ENCODE measurements at places on chromosomes 11 and 22. TPM values are rescaled to one million over a fixed set of nuclear protein-coding genes. Genes with fewer than 3 reads are reported as not detected.

GRCh38 chr11:12707500-12707880 lies 33.3 kb downstream of the TEAD1 start:
- H3K27me3 ChIP-seq: peaks cover 51% of the 10 kb centered on the region
- no peaks in the 10 kb centered on the region for H3K36me3 ChIP-seq
- DNase-seq: no peak
- no peak overlapping the region for H3K4me3 ChIP-seq
- H3K4me1 ChIP-seq: no peaks in the 10 kb centered on the region

DNAJB7 gene
- not detected for total RNA-seq

GRCh38 chr22:46500201-46500600 lies 37.2 kb downstream of the CELSR1 start:
- no peak overlapping the region for H3K4me3 ChIP-seq
- no peaks in the 10 kb centered on the region for H3K36me3 ChIP-seq
- DNase-seq: no peak
- H3K27ac ChIP-seq: no peak overlapping the region
- peaks cover 10% of the 10 kb centered on the region for H3K27me3 ChIP-seq

KCTD14 gene
- 0.27 TPM for total RNA-seq

SLCO2B1 gene
- not detected for total RNA-seq

BMAL1 gene
- total RNA-seq: 28.2 TPM

GRCh38 chr11:133821776-133822175 lies 23.5 kb downstream of the SPATA19 start:
- H3K4me3 ChIP-seq: no peak overlapping the region
- H3K27ac ChIP-seq: no peak overlapping the region
- H3K4me1 ChIP-seq: no peaks in the 10 kb centered on the region

DNA sequence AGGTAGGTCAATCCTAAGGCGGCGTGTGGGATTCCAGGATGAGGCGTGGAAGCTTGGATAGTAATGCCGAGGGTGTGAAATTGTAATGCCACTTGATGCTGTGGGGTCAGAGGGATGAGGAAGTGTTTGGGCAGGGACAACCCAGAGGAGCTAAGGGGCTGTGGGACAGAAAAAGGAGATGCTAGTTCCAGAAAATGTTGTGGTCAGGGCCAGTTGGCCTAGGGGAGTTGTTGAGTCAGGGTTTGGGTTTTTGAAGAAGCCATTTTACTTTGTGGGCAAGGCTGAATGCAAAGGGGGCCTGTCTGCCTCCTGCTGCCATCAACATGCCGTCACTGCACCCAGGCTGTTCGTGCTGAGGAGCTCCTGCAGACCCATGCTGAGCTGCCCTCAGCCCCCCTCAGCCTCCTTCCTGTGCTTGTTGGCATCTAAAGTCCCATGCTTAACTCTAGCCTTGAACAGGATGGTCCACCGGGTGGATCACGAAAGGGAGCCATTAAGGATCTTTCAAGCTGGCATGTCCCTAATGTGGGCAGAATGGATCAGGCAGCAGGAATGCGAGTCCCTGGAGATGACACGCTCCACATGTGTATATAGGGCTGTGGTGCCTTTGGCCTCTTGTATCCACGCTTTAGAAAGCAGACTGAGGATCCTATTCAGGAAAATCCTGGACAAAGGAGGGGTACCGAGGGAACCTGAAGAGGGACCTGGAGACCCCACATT lies 2.1 kb downstream of the C11orf16 start:
- H3K27ac ChIP-seq: no peak overlapping the region
- no peak overlapping the region for H3K4me3 ChIP-seq
- H3K27me3 ChIP-seq: no peaks in the 10 kb centered on the region
- no peaks in the 10 kb centered on the region for H3K36me3 ChIP-seq

- H3K36me3 ChIP-seq: peaks cover 8% of the 10 kb centered on the region
- H3K4me1 ChIP-seq: peaks cover 37% of the 10 kb centered on the region
- no peak for DNase-seq
- peak within 1 kb of the TSS; percentile 83 for H3K27ac ChIP-seq
- peak within 1 kb of the TSS; percentile 76 for H3K4me3 ChIP-seq
Observed at GRCh38 chr11:278001-278951, at the start of gene NLRP6. Gene NLRP6 (plus strand): TSS chr11:278407. CDS start chr11:278570, 163 bp downstream.

DNA sequence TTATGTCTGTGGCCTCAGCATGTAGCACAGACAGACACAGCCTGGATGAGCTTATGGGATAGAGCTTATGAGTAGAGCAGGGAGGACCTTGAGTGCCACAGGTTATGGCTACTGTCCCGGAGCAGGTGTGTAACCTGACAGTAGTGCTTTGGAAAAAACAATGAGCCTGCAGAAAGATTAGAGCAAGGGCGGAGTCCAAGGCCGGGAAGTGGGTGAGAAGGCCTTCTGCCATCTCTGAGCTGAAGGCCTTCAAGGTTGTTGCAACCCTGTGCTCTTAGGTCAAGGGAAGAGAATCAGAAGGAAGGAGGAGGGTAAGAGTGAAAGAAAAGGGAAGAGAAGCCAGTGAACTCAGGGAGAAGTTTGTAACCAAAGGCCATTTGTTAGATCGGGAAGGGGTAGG lies 3.9 kb upstream of the TAGLN start:
- H3K4me3 ChIP-seq: no peak overlapping the region
- H3K4me1 ChIP-seq: no peaks in the 10 kb centered on the region
- no peak for DNase-seq
- H3K27me3 ChIP-seq: no peaks in the 10 kb centered on the region
- H3K36me3 ChIP-seq: peaks cover 8% of the 10 kb centered on the region

DNA sequence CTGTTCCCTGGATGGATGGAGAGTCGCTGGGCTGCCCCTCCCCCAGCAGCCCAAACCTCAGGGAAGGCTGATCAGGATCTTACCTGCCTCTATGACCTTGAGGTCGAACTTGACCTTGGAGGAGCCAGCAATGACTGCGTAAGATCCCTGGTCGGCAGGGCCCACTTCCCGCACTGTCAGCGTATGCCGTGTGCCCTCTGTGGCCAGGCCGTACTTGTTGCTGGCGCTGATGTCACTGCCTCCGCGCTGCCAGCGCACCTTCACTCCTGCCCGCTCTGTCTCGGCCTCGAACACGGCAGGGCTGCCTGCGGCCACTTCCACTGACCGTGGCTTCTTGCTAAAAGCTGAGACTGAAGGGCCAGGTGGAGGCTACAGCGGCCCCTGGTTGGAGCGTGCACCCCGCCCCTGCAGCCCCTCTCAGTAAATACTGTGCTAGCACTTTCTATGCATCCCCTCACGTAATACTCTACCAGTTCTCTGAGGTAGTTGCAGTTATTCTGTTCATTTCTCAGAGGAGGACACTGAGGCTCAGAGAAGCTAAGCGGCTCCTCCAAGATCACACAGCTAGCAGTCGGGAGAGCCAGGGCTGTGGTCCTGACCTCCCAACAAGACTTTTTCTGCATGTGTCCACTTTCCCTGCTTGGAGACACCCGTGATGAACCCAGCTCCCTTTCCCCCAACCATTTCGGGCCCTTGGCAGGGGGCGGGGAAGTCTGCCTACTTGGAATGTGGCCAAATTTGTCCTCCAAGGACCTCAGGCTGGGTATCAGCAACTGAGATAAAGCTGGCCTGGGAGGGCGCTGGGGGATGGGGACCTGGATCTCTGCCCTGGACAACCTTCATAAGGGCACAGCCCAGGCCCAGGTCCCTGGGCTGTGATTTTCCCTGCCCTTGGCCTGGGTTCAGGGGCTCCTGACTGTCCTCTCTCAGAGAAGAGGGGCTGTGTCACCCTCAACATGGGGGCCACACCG lies 1.1 kb downstream of the MYBPC3 start:
- no peak for DNase-seq
- no peaks in the 10 kb centered on the region for H3K4me1 ChIP-seq
- no peak overlapping the region for H3K4me3 ChIP-seq
- H3K36me3 ChIP-seq: no peaks in the 10 kb centered on the region
- no peaks in the 10 kb centered on the region for H3K27me3 ChIP-seq
- no peak overlapping the region for H3K27ac ChIP-seq

DNA sequence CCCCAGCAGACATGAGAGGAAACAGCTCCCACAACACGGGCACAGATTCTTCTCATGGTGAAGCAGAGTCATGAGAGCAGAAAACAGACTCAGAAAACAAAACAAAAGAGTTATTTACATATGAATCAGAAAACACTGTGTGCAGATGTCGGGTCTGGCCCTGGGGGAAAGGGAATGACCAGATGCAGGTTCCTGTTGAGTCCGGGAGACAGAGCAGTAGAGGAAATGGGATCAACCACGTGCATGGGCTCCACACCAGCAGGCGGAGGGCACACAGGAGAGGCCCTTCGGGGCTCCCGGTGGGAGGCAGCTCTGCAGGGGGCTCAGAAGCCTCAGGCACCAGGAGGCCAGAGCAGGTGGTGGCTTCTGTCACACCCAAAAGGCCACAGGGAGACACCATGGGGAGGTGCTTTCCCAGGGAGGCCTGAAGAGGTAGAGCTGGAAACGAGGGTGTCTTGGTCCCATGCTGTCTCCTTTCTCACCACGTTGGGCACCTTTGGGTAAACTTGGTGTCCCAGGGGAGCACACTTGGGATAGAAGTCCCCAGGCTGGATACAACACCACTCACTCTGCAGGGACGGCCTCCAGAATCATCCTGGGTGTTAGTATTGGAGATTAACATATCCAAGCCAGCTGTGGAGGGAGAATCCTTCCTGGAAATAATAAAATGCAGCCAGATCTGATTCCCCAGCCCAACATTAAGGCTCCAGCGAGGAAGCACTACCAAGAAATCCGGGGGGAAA lies 764.7 kb downstream of the BRD1 start:
- H3K4me1 ChIP-seq: no peaks in the 10 kb centered on the region
- H3K4me3 ChIP-seq: no peak overlapping the region
- H3K27ac ChIP-seq: no peak overlapping the region

NOX4 gene
- not detected for total RNA-seq

SCGB1A1 gene
- not detected for total RNA-seq

All from activated naive CD4-positive, alpha-beta T cell treated with anti-CD3 and anti-CD28 coated beads for 36 hours (primary cell).